ENCODE measurements at places on chromosomes 7 and 10.

DNA sequence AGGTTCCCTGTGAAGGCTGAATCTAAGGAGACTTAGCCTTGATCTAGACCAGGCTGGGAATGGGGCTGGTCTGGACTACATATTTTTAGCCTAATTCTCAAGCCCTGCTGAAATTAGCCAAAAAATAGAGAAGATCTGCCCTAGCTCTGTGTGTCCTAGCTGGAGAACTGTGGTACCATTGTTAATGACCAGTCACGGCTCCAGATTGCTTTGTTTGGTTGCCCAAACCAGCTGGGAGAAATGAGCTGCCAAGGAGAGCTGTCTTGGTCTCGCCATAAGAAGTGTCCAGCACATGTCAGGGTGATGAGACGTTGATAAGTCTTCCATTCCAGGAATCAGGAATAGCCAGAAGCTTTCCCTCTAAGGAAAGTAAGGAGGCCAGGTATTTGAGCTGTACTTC lies 20.7 kb downstream of the GBX1 start:
- no peak for DNase-seq

- DNase-seq, result no peak
Observed at GRCh38 chr7:74037609-74038008, 9.6 kb downstream of the ELN start.

DNA sequence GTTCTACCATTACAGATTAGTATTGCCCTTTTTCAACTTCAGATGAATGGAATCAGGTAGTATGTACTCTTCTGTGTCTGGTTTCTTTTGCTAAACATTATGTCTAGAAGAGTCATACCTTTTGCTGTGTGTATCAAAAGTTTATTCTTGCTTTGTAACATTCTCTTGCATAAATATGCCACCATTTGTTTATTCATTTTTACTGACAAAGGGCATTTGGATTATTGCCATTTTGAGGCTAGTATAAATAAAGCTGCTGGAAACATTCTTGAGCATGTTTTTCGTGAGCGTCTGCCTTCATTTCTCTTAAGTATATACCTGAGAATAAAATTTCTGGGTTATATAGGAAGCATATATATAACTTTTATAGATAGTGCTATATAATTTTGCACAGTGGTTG lies 121.7 kb upstream of the CSTF2T start:
- no peak for DNase-seq

DNA sequence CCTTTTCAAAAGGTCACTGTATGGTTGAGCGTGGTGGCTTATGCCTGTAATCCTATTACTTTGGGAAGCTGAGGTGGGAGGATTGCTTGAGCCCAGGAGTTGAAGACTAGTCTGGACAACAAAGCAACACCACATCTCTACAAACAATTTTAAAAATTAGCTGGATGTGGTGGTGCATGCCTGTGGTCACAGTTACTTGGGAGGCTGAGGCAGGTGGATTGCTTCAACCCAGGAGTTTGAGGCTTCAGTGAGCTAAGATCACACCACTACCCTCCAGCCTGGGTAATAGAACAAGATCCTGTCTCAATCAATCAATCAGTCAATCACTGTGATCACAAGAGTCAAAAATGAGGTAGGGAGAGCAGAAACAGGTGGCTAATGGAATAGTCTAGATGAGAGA lies 97.0 kb downstream of the SUGCT start:
- no peak for DNase-seq

- DNase-seq, result no peak
Observed at GRCh38 chr10:75883081-75884072, 452.0 kb downstream of the LRMDA start.

DNA sequence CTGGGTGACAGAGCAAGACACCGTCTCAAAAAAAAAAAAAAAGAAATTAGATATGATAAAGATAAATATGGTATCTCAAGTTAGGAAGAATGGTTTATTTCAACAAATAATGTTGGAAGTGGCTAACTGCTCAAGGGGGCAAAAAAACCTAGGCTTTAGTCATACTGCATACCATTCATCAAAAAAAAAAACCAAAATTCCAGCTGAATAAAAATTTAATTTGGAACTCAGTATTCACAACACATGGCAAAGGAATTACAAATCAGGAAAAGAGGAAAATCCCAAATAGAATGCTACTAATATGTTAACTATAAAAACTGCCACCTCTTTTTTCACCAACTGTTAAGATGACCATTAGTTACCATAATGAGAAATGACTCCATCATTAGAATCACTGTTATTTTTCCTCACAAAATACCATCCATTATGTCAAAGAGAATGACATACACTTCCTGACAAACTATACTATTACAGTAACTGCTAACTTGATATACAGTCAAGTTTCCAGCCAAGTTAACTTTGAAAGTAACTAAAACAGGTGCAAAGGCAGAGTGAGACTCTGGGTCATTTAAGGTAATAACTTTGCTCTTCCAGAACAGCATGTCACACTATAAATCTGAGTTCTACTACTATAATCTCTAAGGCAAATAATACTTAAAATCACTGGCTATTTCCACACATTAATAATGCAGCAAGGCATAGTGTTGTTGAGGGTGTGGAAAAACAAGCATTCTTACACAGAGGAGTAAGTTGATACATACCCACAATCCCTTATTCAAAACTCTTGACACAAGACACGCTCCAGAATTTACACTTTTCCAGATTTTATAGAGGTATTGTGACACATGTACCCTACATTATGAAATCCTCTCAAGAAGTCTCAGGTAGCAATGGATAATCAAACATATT lies 10.2 kb downstream of the KBTBD2 start:
- DNase-seq, result no peak

- no peak for DNase-seq
Observed at GRCh38 chr10:22792161-22792560, 77.8 kb upstream of the PIP4K2A start.

DNA sequence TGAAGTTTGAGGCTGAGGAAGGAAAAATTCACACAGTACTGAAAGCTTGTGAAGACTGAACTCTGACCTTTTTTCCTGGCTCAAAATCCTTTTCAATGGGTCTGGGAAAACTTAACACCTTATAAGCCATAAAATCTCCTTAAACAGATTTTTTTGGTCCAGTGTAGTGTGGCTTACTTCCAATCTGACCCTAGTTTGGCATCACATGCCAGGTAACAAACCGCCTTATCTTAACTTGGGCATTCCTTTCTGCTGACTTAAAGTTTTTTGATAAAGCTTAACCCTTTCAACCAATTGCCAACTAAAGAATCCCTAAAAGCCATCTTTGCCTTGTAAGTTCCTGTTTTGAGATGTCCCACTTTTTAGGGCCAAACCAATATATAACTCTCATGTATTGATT lies 13.2 kb upstream of the ITPRID1 start:
- DNase-seq, result no peak

- no peak for DNase-seq
Observed at GRCh38 chr7:87328281-87328680, 17.2 kb upstream of the CROT start.

GRCh38 chr10:62614389-62615157 lies 189.9 kb upstream of the ADO start:
- DNase-seq, result peak; percentile 49

GRCh38 chr7:65509368-65510186 lies 135.9 kb downstream of the ZNF92 start:
- no peak for DNase-seq

GRCh38 chr10:122505885-122506645 lies 44.7 kb downstream of the HTRA1 start:
- no peak for DNase-seq
